C1 segment of cervical spinal cord (tissue), 14 donors: ENCODE measurements at places on chromosomes 6 and 20.

DNA sequence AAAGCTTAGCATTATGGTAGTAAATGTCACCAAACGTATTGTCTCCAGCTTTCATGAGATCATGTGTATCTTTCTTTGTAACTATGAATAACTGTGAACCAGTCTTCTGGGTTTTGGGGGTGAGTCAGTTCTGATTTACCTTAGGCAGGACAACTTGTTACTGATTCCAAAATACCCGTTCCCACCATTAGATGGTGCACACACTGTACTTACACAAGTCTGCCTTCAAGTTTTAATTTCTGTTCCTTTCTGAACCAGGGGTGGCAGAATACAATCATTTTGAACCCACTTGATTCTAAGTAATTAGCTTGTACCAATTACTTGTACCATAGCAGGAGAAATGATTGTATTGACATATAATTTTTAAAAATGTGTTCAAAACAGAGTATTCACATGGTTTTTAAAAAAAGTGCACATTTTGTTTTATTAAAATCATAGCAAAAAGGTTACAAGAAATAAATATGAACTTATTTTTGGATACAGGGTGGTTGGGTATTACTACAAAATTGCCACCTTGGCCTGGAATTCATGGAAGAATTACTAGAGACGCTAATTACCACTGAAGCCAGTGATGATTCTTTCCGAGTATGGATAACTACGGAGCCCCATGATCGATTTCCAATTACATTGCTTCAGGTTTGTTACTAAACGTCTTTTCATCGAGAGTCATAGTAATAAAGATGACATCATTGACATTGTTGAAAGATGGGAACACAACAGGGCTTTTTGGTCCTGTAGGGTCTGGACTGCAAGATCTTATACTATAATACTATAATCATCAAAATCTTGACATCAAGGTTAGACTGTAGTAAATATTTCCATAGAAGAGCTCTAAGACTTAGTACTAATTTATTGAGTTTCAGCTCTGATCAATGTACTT lies 75.2 kb upstream of the GLP1R start:
- DNase-seq: no peak

DNA sequence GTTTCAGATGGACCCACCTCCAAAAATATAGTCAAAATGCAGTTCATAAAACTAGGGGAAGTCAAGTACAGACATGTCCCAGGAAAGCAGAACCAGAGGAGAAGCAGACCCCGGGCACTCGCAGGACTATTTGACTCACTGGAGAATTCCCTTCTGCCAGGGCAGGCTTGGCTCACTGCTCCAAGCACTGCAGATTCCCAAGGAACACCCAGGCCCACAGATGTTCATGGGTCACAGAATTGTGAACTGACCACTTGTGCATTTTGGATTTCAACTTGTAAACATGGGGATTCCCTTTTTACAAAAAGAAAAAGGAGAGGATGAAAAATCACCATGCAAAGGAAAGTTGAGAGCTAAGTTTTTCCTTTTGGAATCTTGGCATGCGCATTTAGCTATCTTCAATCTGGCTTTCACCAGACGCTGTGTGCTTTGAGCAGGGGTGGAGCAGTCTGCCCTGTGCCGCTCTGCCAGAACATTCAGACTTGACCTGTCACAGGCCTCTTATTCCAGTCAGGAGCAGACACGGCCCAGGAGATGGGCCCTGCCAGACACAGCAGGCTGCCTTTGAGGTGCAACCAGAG lies 237.5 kb upstream of the TAB2 start:
- peak; percentile 23 for DNase-seq

- DNase-seq: no peak
These were observed 30.4 kb upstream of the MCM9 start for GRCh38 chr6:118965371-118965770.

- no peak for DNase-seq
These were observed 376.1 kb upstream of the OPRM1 start for GRCh38 chr6:153662982-153663381.

- DNase-seq: no peak
These were observed 773.3 kb upstream of the DEFB115 start for GRCh38 chr20:30484009-30484748.

DNA sequence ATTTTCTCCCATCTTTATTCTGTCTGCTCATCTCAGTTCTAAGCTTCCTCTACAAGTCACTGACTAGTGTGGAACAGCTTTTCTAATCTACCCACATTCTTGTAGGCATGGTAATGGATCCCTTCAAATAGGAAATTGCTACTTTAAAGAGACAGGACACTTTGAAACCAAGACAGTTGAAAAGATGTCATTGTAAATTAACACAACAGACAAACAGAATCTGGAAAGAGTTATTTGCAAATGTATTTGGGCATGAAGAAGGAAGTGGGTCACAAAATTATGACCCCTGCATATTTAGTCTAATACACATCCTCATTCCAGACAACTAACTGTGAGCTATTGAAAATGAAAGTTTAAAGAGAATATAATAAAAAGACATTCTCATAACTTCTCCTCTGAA lies 298.2 kb upstream of the MARCKS start:
- no peak for DNase-seq

- no peak for DNase-seq
These were observed 59.5 kb upstream of the ZNFX1 start for GRCh38 chr20:49337357-49337756.

- peak; percentile 9 for DNase-seq
These were observed 9.7 kb upstream of the CEP43 start for GRCh38 chr6:166989427-166990032.

GRCh38 chr6:95576998-95577303 lies 384 bp upstream of the MANEA start:
- no peak for DNase-seq
